ENCODE measurements at places on chromosomes 3 and 15.

DNA sequence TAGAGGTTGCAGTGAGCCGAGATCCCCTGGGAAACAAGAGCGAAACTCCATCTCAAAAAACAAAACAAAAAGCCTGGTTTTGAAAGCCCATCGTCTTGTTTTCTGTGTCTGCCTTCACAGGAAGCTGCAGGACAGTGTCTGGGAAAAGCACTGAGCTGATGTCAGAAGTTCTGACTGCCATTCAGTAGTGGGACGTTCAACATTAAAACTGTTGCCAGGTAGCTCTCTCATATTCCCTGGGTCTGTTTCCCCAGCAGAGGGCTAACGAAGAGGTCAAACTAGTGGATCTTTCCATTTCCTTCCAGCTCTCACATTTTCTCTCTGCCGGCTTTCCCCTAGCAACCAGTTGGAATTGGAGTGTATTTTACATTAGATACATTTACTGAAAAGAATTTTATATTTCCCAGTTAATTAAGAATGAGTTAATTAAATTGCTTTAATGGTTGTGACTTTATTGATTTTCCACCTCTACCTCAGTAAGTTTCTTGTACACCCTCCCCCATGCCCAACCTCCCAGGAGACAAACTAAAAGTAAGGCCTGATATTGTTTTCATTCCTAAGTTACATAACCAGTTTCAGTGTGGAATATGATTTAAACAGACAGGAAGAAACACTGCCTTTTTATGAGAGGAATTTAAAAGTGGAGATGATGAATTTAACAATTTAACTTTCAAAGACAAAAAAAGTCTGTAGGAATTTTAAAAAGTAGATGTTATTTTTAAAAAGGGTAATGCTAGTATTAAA lies 29.9 kb downstream of the RCN2 start:
- no peak for DNase-seq

DNA sequence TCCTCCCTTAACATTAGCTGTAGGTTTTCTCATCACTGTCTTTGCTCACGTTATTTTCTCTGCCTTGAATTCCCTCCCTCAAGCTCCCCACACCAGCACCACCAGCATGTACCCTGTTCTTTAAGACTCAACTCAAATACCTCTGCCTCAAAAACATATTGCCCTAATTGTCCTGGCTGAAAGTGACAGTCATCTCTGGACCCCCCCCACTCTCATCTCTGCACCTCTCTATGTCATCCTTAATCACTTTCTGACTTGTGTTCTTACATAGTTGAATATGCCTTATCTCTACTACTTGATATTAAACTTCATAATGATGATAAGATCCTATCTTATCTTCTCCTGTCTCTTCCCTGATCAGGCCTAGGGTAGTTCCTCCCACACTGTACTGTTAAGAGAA lies 345.2 kb upstream of the TPRG1 start:
- no peak for DNase-seq

- peak; percentile 90 for DNase-seq
Observed at GRCh38 chr3:72996473-72997333, at the start of gene PPP4R2. Gene PPP4R2, plus strand, starts transcription at chr3:72996811. Its CDS starts 227 bp downstream, at chr3:72997038.

GRCh38 chr15:43440721-43441281 lies 52.2 kb downstream of the TP53BP1 start:
- DNase-seq: peak; percentile 7

DNA sequence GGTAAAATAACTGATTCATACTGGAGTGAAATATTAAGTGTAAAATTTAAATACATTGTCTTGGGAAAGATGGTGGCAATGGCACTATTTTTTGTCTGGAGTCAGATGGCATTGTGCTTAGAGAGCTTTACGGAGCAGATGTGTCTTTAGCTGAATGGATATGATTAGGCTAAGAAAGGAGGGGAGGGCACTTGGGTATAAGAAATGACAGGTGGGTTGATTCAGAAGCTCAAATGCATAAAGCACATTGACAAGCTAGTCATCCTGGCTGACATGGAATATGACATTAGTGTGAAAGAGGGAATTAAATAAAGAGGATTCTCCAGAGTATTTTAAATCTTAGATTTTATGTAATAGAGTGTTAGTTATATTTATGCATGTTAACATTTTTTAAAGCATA lies 570.1 kb upstream of the CBLB start:
- no peak for DNase-seq

- peak; percentile 82 for DNase-seq
Observed at GRCh38 chr3:195154793-195155535, 116.0 kb downstream of the XXYLT1 start.

- peak; percentile 8 for DNase-seq
Observed at GRCh38 chr3:90091549-90091948, 984.1 kb downstream of the EPHA3 start.

GRCh38 chr3:32459450-32459849 lies 43.2 kb downstream of the CMTM6 start:
- DNase-seq: no peak

DNA sequence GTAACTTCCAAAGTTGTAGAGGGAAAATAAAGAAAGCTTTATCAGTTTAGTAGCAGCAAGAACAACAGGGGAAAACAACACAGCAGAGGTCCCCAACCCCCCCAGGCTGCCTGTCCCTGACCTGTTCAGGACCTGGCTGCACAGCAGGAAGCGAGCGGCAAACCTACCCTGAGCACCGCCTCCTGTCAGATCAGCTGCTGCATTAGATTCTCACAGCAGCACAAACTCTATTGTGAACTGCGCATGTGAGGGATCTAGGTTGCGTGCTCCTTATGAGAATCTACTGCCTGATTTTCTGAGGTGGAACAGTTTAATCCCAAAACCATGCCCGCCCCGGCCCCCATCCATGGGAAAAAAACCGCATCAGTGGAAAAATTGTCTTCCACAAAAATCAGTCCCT lies 40.3 kb downstream of the USP50 start:
- DNase-seq: no peak

GRCh38 chr15:69931156-69931555 lies 166.6 kb downstream of the TLE3 start:
- no peak for DNase-seq

GRCh38 chr15:49421991-49422390 lies 1.1 kb upstream of the FGF7 start:
- DNase-seq: peak; percentile 24

GRCh38 chr3:79872483-79872882 lies 104.7 kb upstream of the ROBO1 start:
- no peak for DNase-seq

DNA sequence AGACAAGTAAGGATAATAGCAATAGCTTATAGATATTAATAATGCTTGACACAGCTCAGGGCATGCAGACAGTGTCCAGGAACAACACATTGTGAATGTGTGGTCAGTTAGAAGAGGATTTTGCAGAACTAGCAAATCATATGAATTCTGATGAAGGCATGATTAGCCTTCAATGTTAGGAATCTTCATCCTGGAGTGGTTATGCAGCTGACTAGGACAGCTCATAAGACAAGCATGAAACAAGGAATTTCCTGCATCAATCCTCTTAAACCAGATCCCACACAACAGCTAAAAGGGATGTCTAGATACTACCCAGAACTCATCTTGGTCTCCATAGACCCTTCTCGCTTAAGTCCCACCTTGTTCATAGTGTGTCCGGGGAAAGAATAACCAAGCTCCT lies 499.0 kb upstream of the ATP11B start:
- no peak for DNase-seq

- DNase-seq: no peak
Observed at GRCh38 chr3:153338487-153338886, 176.5 kb downstream of the RAP2B start.

- DNase-seq: no peak
Observed at GRCh38 chr3:182327196-182327681, 466.1 kb upstream of the ATP11B start.

DNA sequence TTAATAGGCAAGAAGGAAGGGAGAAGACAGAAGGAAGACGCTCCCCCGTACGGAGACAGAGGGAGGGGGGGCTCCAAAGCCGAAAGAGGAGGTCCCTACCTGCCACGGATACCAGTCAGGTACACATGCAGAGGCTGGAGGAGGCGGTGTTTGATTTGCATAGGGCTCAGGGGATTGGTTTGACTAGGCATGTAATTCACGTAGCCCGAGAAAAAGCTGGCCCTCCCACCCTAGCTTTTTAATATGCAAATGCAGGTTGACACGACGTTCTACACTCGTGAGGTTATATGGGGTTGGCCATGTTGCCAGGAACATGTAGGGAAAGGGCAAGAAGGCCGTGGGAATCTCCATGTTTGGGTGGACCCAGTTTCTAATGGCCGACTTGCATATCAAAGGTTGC lies 29.8 kb downstream of the ZNF592 start:
- no peak for DNase-seq

GRCh38 chr3:88343264-88343663 lies 193.5 kb downstream of the C3orf38 start:
- DNase-seq: no peak

- peak; percentile 88 for DNase-seq
Observed at GRCh38 chr15:74240002-74240568, 4.0 kb downstream of the CCDC33 start.

DNA sequence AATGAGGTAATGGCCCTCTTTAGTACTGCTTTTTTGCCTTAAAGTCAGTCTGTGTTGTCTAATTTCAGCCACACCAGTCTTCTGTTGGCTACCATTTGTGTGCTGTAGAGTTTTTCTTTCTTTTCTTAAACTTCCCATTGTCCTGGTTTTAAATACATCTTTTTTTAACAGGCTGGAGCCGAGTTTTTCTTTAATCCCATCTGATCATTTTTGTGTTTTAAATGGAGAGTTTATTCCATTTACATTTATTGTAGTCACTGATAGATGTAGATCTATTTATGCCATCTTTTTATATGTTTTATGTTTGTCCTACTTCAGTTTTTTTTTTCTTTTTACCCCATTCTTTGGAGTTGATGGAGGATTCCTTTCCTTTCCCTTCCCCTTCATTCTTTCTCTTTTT lies 49.5 kb downstream of the SNRK start:
- no peak for DNase-seq

DNA sequence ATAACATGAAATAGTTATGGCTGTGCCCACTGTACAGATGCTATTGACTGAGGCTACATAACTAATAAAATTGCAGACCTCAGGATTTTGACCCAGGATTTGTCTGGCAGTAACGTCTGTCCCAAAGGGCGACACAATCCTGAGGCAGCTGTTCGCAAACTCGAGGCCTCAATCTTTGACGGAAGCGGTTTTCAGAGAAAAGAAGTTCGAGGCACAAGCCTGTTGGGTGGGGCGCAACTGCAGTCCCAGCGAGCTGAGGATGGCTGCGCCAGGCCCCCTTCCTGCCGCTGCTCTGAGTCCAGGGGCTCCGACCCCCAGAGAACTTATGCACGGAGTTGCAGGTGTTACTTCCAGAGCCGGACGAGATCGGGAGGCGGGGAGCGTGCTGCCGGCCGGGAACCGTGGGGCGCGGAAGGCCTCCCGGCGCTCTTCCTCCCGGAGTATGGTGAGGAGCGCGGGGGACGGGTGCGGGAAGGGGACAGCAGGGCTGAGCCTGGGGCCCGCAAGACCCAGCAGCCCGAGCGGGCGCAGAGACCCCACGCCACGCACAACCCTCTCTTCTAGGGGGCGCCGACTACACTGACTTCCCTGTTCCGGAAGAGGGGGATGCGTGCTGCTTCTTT lies at the start of gene PARP15:
Gene PARP15 (plus strand): TSS at position 242 of the 623 bp plus-strand sequence. CDS start 18 bp downstream, at position 260.
- DNase-seq: peak; percentile 28

GRCh38 chr3:126567696-126568438 lies 9.1 kb upstream of the C3orf22 start:
- DNase-seq: no peak

DNA sequence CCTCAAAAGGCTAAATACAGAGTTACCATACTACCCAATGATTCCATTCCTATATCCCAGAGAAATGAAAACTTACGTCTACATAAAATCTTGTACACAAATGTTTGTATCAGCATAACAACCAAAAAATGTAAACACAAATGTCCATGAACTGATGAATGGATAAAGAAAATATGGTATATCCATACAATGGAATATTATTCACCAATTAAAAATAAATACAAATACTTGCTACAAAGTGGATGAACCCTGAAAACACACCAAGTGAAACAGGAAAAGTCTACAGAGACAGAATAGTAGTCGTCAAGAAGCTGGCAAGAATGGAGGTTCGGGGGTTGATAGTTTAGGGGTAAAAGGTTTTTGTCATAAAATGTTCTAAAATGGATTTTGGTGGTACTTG lies 54.0 kb upstream of the ANKRD28 start:
- no peak for DNase-seq

DNA sequence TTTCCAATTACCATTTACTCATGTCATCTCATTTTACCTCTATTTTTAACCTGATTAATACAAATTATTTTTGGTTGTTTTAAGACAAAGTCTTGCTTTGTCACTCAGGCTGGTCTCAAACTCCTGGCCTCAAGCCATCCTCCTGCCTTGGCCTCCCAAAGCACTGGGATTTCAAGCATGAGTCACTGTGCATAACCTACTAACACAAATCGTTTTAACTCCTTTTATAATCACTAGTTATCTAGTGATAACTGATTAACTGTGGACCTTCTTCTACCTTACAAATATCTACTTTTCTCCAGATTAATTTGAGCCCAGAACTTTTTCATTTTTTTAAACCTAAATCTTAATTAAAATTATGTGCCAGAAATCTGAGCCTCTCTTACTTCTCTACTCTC lies 4.6 kb downstream of the ATP13A3 start:
- DNase-seq: no peak

- DNase-seq: no peak
Observed at GRCh38 chr3:197427021-197427420, 128.6 kb upstream of the DLG1 start.

- no peak for DNase-seq
Observed at GRCh38 chr3:122562923-122563716, 980 bp downstream of the PARP9 start.

DNA sequence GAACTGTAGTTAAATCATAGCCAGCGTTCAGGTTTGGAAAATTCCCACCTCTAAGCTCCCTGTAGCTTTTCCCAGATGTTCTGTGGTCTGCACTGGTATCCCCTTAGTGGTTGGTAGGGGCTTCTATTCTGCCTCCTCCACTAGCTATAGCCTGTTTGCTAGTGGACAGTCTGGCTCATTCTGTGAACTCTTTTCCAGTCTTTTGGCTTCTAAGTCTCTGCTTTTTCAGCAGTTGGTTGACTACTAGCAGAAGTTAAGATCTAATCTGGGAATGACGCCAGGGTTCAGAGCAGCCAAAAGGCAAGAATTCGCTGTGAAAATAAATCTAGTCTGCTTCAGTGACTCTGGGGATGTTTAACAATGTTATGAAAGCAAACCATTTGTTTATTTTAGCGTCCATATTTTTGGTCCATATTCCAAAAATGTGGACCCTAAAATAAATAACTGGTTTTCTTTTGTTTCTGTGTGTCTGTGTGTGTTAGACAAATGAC lies 73.7 kb upstream of the WDR72 start:
- DNase-seq: no peak

DNA sequence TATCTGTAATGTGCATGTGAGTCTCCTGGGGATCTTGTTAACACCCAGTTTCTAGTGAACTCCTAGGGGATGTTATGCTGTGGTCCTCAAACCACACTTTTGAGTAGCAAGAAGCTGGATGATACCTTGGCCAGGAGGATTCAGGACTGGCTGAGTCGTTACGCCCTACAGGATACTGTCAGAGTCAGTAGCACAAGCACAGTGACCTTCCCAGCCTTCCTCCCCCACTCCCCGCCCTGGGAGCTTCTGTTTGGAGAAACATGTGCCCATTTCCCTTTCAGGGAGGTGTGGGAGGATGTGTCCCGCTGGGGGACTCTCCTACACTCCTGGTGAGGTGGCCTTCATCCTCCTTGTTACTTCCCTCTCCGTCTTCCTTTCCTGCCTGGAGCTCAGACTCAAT lies 76.4 kb upstream of the TRPM1 start:
- DNase-seq: no peak

Measured in transverse colon (tissue), 4 donors.